ENCODE measurements at places on chromosomes 5 and 9.

GRCh38 chr9:138049779-138050471, 172.3 kb downstream of the CACNA1B start:
- no peak for DNase-seq

DNA sequence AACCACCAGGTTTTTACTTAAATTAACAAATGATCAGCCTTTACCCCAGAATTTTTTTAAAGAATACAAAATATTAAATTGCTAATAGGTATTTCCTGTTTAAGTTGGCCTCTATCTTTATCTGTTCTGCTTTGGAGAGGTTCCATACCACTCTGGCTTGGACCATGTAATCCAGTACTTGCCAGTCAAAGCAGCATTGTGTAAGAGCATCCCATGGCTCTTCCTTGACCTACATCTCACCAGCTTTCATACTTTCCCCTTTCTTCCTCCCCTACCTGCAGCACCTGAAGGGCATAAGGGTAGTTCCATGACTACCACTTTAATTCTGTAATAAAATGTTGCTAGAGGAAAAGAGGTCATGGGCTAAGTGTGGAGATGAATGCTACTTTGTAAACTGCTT, 140.8 kb upstream of the MTAP start:
- no peak for DNase-seq

DNA sequence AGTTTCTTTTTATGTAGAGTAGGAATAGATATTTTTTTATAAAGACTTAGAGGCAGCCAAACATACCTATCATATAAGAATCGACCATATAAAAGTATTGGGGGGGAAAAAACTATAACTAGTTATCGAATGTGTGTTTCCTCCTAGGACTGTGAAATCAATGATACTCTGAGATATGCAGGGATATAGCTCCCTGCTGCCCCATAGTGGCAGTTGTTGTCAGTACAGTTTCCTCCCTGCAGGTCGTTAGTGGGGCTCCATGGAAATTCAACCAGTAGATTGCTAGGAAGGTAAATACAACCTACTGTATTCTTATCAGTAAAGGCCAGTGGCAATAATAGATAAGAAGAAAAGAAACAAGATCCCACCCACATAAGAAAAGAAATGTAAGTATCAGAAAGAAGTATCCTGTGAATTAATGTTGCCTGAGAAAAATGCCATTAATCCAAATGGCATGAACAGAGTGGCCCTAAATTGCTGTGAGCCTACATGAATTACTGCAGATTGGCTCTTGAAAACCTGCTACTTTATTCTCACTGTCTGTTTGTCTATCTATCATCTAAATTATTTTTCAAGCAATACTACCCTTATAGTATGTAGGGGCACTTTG, 136.9 kb upstream of the FBN2 start:
- DNase-seq, result peak; percentile 43

- no peak for DNase-seq
These were observed 414.0 kb downstream of the TLE4 start for GRCh38 chr9:79985772-79986171.

DNA sequence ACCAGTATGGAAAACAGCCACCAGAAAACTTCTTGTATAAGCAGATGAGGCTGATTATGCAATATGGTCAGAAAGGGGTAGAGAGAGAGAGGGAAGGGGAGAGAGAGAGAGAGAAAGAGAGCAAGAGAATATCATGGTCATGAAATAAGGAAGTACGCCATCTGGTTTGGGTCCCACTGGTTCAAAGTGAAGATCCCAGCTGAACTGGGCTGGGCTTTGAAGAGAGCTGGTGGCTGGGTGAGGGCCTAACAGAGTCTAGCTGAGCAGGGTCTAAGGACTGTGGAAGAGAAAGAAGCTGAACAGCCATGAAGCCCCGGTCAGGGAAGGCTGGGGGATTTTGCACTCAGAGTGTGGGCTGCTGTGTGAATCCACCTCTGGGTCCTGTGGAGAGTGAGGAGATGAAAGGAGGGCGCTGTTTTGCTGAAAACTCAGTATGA, 14.6 kb downstream of the TRIM14 start:
- no peak for DNase-seq

- DNase-seq, result peak; percentile 1
These were observed 19.1 kb upstream of the SNX2 start for GRCh38 chr5:122755783-122756182.

- DNase-seq, result no peak
These were observed 29.8 kb downstream of the DAB2 start for GRCh38 chr5:39394946-39395345.

DNA sequence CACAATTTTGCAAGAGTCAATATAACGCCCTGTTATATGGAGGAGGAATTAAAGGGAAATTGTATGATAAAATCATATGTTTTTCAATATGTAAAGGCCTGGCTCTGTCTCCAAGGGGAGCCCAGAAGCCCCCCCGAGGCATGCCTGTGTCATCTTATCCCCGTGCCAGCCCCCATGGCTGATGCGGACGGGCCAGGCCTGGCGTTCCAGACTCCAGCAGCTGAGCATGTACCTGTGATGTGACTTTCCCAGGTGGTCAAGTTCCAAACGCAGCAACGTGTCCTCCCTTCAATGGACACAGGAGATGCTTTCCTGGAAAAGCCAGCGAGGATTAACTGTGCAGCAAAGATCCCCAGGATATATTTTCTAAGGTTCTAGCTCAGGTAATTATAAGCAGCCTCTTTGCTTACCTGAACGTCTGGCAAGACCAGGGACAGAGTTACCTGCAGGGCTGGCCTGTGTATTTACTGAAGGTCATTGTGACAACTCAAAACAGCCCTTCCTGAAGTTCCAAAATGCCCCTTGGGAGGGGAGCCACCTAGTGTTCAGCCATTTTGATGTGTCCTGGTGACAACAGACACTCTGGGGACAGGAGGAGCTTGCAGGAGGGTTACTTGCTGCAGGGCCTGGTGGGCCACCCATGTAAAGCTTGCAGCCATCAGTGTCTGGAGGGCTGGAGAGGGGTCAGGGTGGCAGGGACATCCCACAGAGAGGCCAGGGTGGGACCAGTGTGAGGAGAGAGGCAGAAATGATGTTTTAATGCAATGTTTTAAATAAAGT, 53.3 kb upstream of the RNU6ATAC start:
- peak; percentile 74 for DNase-seq

DNA sequence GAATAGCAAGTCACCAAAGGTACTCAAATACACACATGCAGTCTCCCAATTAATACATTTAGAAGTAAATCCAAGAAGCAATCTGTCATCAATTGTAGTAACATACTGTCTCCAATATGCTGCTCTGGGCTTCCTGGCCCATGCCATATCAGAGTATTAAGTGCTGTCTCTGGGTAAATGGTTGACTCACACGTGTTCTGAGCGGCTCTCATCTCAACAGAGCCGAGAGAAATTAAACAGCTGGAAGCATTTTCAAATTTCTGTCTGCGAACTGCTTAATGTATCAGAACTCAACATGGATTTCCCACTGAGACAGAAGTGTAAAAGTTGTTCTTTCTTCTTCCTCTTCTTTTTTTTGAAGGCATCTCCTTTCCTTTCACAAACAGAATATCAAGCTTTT, 247.3 kb upstream of the TAS2R1 start:
- DNase-seq, result no peak

DNA sequence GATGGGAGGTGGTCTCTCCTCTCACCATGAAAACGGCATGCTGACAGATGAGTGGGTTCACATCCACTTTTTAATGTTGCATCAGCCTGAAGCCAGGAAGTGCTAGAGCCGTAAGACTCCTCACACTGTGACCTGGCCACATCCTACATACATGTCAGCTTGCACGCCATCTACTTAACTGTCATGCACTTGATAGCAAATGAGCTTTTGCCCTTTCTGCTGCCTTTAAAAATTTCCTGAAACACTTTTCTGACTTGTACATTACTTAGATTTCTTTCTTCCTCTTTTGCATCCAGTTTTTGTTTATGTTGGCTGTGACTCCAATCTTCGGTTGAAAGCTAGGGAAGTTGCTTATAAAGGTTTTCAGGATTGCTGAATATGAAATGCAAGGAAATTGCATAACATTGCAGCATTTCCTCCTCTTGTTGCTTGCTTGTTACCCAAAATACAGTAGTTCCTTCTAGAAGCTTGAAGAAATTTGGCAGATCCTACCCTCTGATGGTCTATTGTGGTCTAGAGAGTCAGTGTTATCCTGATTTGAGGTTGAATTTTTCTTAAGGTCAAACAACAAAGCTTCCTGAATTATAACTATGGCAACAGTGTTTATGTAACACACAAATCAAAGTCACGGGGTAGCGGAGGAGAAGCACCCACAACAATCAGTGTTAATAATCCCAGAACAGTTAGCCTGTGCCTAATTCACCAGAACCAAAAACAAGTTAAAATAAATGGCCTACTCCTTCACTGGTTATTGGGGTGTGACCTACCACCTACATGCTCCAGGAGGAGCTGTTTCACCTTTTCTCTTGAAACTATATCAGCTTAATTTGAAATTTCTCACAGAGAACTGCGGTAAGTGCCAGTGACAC, 232.5 kb downstream of the ARHGAP26 start:
- peak; percentile 94 for DNase-seq

DNA sequence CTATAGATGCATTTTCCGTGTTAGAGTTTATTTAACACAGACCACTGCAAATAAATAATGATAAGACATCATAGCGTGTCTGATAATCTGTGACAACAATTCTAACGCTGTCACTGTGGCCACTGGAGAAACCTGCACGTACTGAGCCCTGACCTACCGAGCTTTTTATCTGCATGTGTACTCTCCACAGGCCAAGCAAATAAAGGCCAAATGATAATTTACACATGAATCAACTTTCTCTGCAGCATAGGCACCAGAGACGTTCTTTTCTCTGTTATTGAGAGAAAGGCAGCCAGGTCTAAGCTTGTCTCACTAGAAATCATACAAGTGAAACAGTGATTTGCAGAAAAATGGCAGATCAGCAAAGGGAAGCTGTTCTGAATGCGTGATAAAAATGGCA, 75.8 kb downstream of the POU5F2 start:
- DNase-seq, result no peak

Measured in OCI-M1 (cell line).